Nucleus accumbens (tissue), 56 donors: ENCODE measurements at places on chromosomes 5 and 9.
A peak's percentile ranks its signal among the peaks of the same experiment; 100 is the strongest.

DNA sequence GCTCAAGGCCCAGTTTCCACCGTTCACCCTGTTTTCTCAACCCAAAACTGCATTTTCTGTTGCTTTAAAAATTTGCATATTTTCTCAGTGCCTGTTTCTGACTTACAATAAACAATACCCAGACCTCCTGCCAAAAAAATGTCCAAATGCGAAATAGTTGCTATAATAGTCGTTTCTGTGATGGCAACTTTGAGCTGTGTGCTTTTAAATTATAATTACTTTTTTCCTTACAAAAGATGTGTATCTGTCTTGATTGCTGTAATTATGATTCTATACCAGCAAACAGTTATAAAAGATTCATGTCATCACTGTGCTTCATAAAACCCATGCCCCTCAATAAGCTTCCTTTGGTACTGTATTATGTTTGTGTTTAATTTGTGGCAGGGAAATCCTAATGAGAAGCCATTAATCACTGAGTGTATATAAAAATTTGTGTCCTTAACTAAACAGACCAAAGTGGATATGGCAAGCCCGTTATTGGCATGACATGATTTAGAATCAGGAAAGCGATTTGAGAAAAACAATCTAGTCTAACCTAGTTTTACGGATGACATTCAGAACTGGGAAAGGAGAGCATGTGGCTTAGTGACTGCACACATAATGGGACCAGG, 5.4 kb upstream of the SLC1A3 start:
- DNase-seq = no peak

- DNase-seq = no peak
Measured at GRCh38 chr9:136840140-136840876, 2.0 kb upstream of the AJM1 start.

DNA sequence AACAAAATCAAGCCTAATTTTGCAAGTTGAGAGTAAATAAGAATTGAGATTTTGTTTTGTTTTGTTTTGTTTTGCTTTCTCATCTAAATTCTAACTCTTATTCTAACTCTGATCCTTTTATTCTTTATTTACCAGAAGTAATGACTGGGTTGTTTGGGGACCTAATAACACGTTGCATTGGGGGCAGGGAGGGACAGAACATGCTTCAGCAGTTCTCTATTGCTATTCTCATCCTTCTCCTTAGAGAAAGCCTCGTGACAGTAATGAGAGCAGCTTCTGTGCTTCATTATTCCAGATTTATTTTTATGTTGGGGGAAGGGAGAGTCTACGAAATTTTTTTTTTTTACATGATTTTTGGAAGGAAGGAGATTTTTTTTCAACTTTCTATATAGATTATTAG, 21.1 kb downstream of the CPEB4 start:
- DNase-seq = peak; percentile 41

DNA sequence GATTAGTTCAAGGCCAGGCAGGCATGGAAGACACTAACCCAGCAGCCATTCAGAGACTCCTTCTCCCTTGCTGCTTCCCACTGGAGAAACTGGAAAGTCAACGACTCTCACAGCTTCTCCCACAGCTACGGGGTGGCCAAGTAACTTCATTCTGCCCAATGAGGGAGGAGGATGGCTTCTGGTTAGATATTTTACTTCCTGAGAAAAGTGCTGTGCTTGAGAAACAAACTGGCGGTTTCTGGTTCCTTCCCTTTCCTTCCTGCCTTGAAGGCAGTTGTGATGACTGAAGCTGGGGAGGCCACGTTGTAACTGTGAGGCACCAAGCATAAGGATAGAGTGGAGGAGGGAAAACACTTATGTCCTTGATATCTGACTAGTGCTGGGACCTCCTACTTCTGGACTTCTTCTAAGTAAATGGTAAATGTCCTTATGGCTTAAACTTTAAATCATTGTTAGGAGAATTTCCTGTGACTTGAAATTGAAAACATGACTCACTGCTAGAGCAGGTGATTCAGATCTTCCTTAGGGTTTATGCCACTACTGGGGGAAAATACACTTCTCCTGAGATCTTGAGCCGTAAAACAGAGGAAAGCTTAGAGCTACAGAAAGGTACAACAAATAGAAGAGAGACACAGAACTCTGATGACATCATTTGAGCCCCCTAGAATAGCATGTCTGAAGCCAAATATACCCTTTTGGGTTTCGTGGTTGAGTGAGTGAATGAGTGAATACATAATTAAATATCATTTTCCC, 3.1 kb upstream of the GNPDA1 start:
- no peak for DNase-seq

GRCh38 chr5:145025775-145026174, 809.4 kb downstream of the PRELID2 start:
- no peak for DNase-seq

GRCh38 chr5:41812156-41812555, 58.1 kb downstream of the OXCT1 start:
- no peak for DNase-seq

GRCh38 chr9:136531904-136532798, 13.7 kb downstream of the NOTCH1 start:
- DNase-seq = no peak

- DNase-seq = no peak
Measured at GRCh38 chr9:124033967-124034366, 22.4 kb downstream of the LHX2 start.

GRCh38 chr9:89178830-89179539, 367 bp upstream of the SHC3 start:
- DNase-seq = no peak

DNA sequence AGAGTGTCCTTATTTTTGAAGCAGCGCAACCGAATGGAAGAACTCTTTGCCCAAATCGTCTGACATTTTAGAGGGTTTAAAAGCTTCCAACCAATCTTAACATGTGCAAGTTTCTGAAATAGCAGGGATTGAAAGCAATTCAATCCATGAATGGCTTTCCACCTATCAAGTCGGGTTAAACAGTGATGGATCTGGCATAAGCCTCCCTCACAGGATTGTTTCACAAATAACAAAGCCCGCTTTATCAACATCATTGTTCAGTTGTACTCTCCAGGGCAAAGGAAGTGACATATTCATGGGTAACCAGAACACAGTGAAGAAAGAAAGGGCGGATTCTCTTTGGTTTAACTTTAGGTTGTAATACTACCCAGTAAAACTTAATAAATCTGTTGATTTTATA, 497.3 kb downstream of the MTRR start:
- no peak for DNase-seq

DNA sequence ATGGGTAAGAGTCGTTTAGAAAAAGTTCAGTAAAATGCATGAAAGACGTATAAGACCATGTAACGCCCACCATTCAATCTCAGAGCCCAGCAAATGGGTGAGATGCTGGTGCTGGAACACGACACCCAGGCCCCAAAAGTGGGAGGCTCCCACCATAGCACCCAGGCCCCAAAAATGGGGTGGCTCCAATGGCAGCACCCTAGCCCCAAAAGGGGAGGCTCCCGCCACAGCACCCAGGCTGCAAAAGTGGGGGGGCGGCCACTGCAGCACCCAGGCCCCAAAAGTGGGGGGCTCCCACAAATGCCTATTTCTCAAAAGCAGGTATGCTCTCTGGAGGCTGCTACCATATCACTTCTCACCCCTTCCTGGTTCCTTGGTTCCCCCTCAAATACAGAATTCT, 12.7 kb downstream of the FSTL4 start:
- no peak for DNase-seq

GRCh38 chr9:80881940-80882339, 807.4 kb downstream of the TLE1 start:
- DNase-seq = no peak

GRCh38 chr5:91059409-91059808, 323.7 kb downstream of the ARRDC3 start:
- DNase-seq = no peak

DNA sequence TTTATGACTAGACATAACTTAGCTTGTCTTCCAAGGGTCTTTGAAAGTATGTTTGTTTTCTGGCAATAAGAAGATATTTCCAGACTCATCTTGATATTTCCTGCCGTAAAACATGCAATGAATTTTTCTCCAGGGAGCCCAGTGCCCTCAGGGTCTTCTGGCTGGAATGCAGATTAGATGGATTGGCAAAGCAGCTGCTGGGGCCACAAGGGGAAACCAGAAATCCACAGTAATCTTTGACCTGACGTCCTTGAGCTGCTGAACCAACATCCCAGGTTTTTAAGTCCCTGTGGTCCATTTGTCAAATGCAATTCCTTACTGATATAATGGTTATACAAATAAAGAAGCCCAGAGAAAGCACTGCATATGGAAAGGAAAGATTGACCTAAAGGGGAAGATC, 93.0 kb downstream of the THBS4 start:
- no peak for DNase-seq

DNA sequence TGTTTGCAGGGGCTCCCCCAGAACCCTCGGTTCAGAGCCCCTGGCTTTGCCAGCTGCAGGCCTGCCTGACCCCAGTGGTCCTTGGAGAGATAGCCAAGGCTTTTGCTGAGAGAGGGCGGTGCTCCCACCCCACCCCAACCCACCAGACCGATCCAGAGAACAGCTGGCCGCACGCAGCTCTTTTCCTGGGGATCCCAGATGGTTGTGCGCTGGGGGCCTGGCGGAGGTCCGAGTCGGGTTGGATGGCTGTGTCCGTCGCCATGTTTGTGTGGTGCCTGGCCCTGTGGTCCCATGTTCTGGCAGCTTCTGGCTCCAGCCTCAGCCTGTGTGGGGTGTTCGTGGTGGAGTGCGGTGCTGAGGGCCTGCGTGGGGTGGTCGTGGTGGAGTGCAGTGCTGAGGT, 97.5 kb downstream of the RXRA start:
- no peak for DNase-seq

GRCh38 chr9:31486630-31487029, 897.8 kb upstream of the ACO1 start:
- DNase-seq = no peak
